NCI-H146 (cell line): ENCODE measurements at places on chromosomes 16 and 17.

DNA sequence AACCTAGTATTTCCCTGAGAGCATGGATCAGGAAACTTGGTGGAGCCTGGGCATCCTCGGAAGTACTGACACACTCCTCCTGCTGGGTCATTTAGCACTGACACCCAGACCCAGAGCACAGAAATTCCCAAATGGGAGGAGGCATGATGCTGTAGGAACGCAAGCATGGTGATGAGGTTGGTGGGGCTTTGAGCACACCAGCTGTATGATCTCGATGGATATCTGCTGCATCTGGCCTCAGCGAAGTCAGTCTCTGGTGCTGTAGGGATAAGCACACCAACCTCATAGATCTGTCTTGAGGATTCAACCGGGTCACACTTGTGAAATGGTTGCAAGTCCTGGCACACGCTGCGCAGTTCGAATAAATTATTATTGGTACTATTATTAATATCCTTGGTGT lies 52.5 kb downstream of the SHISA6 start:
- DNase-seq: no peak

GRCh38 chr17:65226227-65226626 lies 89.1 kb downstream of the RGS9 start:
- DNase-seq: peak; percentile 57

DNA sequence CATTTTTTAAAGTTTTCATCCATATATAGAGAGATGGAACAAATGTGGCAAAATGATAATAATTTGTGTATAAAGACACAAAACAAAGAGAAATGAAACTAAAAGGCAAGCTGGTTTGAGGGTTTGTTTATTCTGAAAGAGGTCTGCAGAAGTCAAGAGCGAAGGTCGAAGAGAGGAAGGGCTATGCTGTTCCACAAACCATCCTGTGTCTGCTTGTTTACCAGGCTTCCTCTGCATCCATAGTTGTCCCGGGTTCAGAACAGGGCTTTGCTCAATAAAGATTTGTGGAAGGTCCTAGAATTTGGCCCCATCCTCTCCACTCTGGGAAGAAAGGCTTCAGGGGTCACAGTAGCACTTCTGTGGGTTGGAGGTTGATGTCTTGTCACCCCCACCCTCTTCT lies 2.4 kb upstream of the MARVELD3 start:
- no peak for DNase-seq

DNA sequence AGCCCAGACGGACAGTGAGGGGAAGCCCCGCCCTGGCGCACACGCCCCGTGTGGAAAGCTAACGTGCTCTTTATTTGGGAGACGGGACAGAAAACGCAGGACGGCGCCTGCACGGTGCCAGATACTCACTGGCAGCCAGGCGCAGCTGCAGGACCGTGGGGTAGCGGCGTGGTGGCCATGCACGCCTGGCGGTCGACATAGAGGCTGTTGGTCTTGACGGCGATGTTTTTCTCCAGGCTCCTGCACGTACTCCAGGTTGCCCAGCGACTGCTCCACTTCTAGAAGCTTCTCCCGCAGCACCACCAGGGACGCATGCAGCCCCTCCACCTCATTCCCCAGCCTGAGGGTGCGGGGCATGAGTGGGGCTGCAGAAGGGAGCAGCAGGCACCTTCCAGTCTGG lies 5.1 kb upstream of the C1QTNF8 start:
- DNase-seq: no peak

- DNase-seq: peak; percentile 88
Measured at GRCh38 chr17:44385287-44386181, 3.9 kb downstream of the ITGA2B start.

GRCh38 chr17:58710948-58711552 lies 18.6 kb downstream of the RAD51C start:
- DNase-seq: peak; percentile 68

DNA sequence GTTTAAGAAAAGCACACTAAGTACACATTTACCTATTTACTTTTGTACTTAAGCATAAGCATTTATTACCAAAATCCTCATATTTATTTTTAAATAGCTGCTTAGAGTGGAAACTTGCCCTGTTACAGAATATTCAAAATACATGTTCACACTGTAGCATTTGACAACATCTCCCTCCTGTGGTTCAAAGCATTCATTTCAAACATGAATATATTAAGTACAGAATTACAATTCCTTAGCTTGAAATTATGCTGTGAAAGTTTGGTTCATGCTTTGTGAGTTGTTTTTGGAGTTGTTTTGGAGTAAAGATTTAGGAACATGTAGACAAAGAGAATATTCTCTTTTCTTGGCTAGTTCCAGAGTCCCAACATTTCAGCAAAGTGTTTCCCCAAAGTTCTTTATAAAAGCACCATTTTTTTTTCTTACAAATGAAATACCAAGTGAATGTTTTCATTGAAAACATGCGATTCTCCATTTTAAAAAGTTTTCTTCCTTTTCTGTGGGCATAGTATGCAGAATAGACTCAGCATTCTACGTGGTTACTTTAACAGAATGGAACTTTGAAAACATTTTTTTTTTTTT lies 33.2 kb downstream of the TUBD1 start:
- DNase-seq: no peak

GRCh38 chr16:64952177-64952576 lies 169.7 kb downstream of the CDH11 start:
- DNase-seq: no peak
